ENCODE measurements at places on chromosomes 5 and 9. TPM values are rescaled to one million over a fixed set of nuclear protein-coding genes. Genes with fewer than 3 reads are reported as not detected.

DNA sequence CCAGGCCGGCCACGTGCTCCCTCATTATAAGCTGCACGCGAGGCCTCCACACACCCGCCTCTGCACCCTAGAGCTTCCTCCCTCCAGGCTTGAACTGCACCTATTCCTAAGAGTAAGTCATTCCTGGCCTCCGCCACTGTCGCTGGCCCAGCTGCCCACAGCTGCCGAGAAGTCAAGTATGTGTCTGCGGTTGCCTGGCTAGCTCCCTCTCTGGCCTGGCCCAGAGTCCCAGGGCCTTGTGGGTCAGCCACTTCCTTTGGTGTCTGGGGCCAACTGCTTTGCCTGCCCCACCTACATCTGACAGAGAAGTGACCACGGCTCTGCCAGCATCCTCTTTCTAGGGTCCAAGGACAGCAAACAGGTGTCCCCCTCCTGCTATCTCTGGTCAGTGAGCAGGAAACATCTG, 18.3 kb downstream of the ABO start:
- DNase-seq: no peak

- DNase-seq: no peak
Observed at GRCh38 chr5:1965925-1966324, 83.2 kb upstream of the IRX4 start.

PDE6A gene
- not detected for total RNA-seq

ZDHHC11B gene
- 8.7 TPM for total RNA-seq

DNA sequence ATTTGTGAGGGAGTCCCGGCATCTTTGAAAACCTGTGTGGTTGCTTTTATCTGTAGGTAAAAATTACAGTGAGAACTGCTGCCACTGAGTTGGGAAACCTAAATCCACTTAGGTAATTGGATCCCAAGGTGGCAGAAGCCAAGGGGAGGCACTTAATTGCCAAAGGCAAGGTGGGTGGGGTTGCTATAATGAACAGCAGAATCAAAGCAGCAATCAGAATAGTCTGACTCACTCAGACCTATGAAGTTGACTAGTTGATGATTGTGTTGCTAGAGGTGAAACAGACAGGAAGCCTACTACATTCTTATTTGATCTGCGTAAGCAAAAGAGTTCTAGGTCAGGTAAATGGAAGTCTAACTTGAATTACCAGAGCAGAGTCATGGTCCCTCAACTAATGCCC, 17.3 kb upstream of the BICD2 start:
- no peak for DNase-seq

DNA sequence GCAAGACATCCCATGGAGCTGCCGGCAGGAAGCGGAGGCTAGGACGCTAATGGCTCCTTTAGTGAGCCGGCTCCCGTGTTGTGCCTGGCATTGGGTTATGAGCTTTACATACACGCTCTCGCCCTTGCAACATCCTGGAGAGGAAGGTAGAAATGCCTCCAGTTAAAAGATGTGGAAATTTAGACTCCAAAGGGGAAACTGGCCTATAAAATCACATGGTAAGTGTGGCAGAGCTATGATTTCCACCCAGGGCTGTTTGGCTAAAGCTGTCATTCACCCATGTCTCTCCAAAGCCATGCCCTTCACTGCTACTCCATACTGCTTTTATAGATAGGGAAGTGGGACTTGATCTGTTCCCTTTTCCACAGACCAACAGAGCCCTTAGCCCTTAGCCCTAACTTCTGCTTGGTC, 5.2 kb downstream of the GM2A start:
- no peak for DNase-seq

DNA sequence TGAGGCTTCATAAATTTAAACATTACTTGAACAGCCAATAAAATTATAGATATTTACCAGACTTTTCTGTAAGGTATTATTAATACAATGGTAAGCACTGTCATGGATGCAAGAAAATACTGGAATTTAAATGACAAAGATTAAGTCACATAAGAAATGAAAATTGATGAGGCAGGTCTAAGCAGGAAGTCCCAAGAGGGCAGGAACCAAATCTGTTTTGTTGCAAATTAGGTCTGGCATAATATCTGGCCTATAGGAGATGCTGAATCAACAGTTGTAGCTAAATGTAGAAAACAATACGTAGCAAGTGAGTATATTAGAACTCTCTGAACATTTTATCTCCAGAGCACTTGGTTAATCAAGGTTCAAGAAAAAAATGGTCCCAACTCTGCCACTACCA, 142.5 kb downstream of the EBF1 start:
- no peak for DNase-seq

DNA sequence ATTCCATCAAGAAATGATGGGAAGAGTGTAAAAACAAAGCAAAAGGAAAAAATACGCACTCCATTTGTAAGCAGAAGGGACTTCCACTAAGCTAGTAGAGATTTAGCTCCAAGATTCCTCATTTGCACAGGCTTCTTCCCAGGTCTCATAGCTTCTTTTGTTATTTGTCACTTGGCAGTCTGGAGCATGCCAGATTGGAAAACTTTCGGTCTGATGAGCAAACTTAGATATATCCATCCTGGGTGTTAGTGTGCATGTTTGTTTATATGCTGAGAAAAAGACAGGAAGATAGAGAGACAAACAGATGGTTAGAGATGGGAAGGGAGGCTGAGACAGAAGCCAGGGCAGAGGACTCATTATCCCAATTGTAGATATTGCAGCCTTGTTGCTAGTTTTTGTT, 1644.5 kb upstream of the NUDT12 start:
- no peak for DNase-seq

YIPF5 gene
- 44.7 TPM for total RNA-seq

DNA sequence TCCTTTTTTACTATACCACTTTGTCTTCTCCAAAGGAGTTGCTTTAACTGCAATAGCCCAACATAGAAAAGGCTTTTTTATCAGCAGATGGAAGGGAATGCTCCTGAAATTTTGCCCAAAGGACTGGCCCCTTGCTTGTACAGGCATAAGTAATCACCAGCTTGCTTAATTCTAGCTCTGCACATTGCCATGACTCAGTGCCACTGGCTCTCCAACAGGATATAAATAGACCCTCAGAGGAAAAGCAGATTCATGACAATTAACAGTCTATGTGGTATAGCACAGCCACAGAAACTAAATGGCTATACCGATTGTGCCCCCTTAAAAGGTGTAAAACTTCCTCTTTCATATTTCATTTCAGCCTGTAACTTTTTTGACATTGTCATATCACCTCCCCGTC, 227.0 kb downstream of the ZNF608 start:
- no peak for DNase-seq

TGFBI gene
- 3.8 TPM for total RNA-seq

SLC35A4 gene
- total RNA-seq: 67.3 TPM

GRCh38 chr9:130028493-130029222, 14.3 kb downstream of the FNBP1 start:
- no peak for DNase-seq

GRCh38 chr5:14353726-14354474, 210.8 kb downstream of the TRIO start:
- no peak for DNase-seq

DNA sequence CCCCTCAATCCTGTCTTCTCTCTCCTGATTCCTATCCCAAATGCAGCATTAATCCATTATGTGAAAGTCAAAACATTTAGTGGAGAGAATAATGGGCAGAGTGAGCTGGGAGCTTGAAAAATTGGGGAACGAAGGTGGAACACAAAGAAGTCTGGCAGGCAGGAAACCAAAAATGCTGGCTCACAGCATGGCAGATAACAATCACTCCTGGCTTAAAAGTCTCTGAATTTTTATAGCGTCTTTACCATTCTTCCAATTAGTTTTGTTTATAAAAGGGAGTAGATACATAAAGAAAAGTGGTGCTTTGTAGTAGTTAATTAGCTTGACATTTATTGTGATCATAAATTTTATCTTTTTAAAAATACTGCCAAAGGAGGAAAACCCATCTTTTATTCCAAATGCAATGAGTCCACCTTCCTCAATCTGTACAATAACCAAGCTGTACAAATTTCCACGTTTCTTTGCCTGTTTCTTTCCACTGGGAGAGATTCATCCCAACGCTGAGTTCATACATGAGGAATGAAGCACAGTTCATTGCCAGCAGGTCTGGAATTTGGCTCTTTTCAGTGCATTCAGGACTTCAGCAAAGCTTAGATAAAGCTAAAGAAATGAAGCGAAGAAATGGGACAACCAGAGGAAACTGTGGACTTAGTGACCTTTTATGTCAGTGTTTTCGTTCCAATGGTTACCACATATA, 174.7 kb downstream of the HMHB1 start:
- DNase-seq: no peak

GRCh38 chr9:20753761-20754160, 69.7 kb downstream of the FOCAD start:
- DNase-seq: no peak

EGFLAM gene
- 0.69 TPM for total RNA-seq

- DNase-seq: no peak
Observed at GRCh38 chr5:75567710-75568109, 43.5 kb upstream of the ANKDD1B start.

FGF18 gene
- 2.3 TPM for total RNA-seq

FAM153A gene
- 0.55 TPM for total RNA-seq

- DNase-seq: no peak
Observed at GRCh38 chr5:137268646-137269045, 230.5 kb downstream of the SPOCK1 start.

GRCh38 chr9:87661241-87661640, 64.7 kb upstream of the CTSL start:
- no peak for DNase-seq

ACTBL2 gene
- not detected for total RNA-seq

- DNase-seq: no peak
Observed at GRCh38 chr5:128111818-128112448, 28.4 kb downstream of the SLC12A2 start.

AJM1 gene
- total RNA-seq: 5.1 TPM

UQCRQ gene
- 275 TPM for total RNA-seq

CAMK4 gene
- 2.1 TPM for total RNA-seq

CD72 gene
- total RNA-seq: 4.2 TPM

GRCh38 chr9:78118742-78119473, 87.3 kb upstream of the GNAQ start:
- DNase-seq: no peak

ADAM19 gene
- 13.4 TPM for total RNA-seq

GABRA1 gene
- total RNA-seq: not detected

KIF4B gene
- total RNA-seq: not detected

- DNase-seq: no peak
Observed at GRCh38 chr5:77281969-77282336, 71.5 kb downstream of the PDE8B start.

PPP2R2B gene
- 1.8 TPM for total RNA-seq

- DNase-seq: peak; percentile 46
Observed at GRCh38 chr5:1409381-1410110, 35.7 kb downstream of the SLC6A3 start.

DNA sequence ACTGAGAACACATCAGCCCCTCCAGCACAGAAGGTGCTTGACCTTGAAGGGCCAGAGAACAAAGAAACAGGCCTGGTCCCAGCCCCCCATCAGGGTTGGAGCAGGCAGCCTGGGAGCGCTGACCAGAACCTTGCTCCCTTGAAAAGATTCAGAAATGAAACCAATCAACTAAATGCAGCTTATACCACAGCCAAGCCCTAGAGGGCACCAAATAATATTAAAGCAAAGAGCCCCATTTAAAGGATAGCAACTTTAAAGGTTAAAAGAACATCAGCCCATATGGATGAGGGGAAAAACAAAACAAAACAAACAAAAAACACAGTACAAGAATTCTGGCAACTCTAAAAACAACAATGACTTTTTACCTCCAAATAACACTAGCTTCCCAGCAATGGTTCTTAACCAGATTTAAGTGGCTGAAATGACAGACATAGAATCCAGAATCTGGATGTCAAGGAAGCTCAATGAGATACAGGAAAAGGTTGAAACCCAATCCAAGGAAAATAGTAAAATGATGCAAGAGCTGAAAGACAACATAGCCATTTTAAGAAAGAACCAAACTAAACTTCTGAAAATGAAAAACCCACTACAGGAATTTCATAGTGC, 471.9 kb downstream of the MTRR start:
- DNase-seq: no peak

DNA sequence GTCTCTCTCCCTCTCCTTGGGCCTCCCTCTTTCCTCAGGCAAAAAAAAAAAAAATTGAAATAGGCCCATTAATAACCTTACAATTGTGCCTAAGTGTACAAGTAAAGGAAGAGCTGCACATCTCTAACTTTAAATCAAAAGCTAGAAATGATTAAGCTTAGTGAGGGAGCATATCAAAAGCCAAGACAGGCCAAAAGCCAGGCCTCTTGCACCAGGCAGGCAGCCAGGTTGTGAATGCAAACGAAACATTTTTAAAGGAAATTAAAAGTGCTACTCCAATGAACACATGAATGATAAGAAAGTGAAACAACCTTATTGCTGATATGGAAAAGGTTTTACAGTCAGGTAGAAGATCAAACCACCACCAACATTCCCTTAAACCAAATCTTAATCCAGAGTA, 383.4 kb downstream of the KIAA0825 start:
- DNase-seq: no peak

FOXI1 gene
- not detected for total RNA-seq

PRDM9 gene
- not detected for total RNA-seq

C5orf47 gene
- not detected for total RNA-seq

DNA sequence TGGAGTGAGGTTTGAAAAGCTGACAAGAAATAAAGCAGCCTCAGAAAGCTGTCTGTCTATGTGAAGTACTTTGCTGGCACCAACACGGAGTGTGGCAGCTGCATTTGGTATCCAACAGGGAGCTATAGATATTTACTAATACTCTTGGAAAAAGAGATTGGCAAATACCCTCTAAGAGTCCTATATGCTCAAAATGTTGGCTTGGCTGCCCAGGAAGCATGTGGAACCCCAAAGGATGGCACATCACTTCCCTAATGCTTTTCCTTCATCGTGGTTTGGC, 398.3 kb downstream of the TLE4 start:
- DNase-seq: no peak

DNA sequence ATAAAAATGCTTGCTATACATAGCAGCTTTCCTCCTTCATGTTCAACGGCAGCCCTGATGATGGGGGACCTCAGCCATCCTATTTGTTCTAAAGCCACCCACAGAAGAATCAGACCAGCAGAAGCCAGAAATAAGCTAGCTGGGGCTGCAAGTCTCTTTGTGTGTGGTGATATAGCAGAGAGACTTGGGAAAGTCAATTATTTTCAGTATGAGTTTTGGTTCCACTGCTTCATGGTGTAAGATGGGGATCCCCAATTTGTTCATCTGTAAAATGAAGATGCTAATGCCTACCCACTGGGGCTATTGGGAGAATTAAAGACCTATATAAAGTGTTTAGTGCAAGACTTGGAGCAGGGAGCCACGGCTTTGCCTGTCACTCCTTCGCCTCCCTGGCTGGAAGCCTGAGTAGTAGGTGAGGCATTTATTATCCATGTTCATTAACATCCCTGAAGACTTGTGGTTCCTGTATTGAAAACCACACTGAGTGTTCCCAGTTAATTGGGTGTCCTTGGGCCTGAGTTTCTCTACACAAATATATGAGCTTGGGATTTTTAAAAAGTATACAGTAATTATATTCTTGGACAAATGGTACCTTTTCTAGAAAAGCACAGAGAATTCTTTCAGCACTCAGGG, 210.1 kb upstream of the SLC24A2 start:
- DNase-seq: no peak

Measured in progenitor cell of endocrine pancreas (in vitro differentiated cells).